ENCODE measurements at places on chromosomes 5 and 9. TPM values are rescaled to one million over a fixed set of nuclear protein-coding genes. Genes with fewer than 3 reads are reported as not detected.
A peak's percentile ranks its signal among the peaks of the same experiment; 100 is the strongest.

GRCh38 chr9:95499847-95500246, 16.9 kb downstream of the PTCH1 start:
- DNase-seq, result no peak

DNA sequence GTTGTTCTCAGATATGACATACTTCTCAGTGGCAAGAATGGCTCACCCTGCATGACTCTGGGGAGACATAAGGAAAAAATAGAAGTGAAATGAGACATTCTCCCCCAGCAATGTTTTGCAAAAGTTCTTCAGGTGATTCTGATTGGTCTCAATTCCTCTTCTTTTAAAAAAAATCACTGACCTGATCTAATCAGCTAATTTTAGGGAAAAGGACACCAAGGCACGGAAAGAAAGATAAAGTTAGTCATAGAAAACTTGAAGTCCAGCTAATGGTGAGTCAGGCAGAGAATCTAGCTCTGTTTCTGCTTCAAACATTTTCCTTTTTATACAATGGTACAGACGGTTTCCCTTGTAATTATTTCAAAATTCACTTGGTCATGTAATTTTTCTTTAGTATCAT, 1018.9 kb upstream of the ARRDC3 start:
- DNase-seq, result no peak

GRCh38 chr5:15682122-15682521, 182.1 kb downstream of the FBXL7 start:
- DNase-seq, result no peak

DNA sequence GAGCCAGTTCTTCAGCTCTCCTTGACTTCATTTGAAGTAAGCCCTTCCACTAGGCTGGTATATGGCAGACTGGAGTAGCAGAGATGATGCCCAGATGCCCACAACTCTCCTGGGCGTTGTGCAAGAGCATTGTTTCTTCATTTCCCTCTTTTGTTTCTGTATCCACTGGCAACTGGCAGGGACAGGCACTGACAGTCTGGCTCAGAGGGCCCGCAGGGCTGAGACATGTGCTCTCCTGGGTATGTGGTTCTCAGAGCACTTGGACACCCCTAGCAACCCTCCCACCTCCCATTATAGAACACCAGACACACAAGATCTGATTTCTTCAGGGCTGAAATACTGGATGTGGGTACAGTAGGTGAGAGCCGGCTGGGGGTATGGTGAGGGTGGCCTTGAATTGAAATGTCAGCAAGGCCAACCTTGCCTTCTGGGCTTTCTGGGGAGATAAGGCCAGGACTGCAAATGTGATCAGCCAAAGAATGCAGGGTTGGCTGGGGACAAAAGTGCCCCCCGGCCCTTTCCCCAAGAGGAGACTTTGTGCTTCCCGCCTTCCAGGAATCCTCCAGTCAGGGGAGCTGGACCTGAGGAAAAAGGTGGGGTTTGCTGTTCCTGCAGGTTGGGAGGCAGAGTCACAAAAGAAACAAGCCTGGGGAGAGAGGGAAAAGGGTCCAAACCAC, 28.6 kb upstream of the CTNNA1 start:
- no peak for DNase-seq

DNA sequence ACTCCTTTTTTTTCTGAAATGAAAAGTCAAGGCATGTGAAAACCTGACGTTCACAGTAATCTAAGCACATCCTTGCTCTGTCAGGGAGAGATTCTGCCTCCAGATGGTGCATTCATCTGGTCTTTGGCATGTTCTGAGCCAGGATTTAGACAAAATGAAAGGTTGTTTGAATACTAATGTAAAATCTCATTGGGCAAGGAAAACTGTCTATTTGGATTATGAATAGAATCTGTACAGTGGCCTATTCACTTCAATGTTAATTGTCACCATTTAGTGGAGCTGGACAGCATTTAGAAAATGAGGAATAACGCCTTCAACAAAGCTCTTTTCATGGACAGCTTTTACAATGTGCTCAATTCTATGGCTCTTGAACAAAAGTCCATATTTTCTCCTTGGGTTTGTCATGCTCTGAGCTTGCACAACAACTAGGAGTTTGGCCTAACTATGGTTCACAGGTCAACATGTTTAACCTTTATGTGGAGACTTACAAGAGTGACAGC, 28.9 kb downstream of the ARHGEF28 start:
- DNase-seq, result no peak

GRCh38 chr9:136856541-136857141, 4.5 kb downstream of the MAMDC4 start:
- DNase-seq, result no peak

DNA sequence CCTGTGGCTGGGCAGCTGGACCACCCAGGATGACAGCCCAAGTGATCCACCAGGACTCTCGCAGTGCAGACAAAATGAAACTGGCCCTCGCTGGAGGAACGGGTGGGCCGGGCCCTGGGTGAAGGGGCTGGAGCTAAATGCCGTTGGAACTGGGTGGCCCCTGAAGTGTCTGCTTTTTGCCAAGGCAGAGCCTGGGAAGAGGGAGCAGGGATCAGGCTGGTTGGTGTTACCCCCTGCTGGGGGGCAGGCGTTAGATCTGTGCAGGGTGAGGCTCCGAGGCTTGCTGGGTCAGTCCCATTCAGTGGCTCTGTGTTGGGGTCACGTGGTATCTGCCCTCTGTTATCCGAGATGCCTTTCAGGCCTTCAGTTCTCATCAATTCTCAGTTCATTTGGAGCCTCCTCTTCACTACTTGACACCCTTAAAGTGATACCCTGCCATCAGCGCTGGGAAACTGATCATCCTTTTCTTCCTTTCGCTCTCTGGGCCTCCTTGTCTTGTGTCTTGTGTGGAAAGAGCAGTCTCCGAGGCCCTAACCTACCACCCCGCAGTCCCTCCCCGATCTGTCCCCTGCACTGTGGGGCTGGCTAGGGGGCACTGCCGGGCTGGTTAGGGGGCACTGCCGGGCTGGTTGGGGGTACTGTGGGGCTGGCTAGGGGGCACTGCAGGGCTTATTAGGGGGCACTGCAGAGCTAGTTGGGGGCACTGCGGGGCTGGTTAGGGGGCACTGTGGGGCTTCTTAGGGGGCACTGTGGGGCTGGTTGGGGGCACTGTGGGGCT, 37.3 kb downstream of the COL5A1 start:
- DNase-seq, result no peak

- DNase-seq, result no peak
Measured at GRCh38 chr9:76570826-76571225, 111.8 kb downstream of the GCNT1 start.

DNA sequence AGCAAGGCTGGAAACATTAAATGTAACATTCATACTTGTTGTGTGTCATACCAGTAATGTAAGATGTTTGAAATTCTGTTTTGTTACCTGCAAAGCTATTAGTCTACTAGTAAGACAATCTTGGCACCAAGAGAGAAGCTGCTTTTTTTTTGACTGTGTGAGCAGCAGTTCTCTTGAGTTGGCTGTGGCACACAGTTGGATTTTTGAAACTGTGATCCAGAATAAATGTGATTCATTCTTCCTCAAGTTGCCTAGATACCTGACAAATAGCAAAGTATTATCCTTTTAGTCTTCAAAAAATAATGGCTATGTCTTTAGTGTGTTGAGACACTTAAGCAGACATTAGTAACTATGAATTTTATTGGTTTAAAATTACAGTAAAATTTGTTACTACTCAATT, 57.2 kb upstream of the HAPLN1 start:
- no peak for DNase-seq

GRCh38 chr5:141919218-141920119, 4.2 kb upstream of the DELE1 start:
- DNase-seq, result no peak

GRCh38 chr9:119050281-119050680, 319.0 kb downstream of the BRINP1 start:
- no peak for DNase-seq

DNA sequence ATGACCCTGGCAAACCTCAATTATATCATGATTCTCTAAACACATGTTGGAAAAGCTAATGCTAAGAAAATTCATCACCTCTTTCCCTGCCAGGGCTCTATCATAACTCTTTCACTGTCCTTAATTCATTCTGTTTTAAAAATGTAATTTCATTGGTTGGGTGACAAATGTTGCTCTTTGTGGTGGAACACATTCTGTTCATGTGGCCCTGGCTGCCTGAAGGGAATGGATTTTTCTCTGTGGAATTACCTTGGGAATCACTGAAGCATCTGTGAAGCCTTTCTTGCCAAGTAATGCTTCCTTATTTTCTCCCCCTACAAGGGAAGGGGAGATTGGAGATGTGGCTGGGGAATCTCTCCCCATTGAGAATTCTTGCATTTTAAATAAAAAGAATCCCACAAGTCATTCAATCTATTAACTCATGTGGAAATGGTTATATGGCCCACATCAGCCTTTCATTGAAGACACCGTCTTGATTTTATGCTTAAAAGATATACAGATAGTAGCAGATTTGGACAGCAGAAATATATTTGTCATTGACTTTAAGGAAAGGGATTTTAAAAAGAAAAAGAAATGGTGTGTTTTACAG, 201.8 kb upstream of the NMUR2 start:
- DNase-seq, result peak; percentile 80

DNA sequence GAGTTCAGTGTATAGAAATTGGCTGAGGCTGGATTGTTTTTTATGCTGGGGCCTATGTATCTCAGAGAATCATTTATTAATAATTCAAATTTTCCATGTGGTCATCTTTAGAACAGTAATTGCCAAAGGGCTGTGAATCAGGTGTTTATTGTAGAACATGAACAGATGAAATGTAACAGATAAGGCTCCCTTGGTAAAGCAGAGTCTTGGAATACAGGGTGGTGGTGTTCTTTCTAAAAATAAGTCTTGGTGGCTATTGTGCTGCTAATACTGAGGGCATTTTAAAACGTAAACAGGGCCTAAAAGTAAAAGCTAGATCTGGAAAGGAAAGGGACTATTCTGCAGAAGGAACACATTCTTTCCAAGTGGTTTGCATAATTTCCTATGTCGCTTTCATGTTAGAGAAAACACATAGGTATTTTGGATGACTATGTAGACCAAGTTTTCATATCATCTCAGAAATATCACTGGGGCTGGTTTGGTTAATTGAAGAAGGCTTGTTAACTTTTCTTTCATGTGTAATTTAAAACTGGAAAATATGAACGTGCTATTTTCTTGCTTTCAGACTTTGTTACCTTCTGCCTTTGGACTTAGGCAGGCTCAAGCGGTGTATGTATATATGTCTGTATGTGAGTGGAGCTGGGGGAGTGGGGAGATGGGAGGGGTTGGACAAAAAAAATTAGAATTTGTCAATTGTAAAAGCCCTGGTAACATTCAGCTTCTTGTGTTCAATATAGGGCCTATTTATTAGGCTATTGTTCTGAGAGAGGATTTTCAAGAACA, 119.9 kb upstream of the ANKRD55 start:
- DNase-seq, result no peak

DNA sequence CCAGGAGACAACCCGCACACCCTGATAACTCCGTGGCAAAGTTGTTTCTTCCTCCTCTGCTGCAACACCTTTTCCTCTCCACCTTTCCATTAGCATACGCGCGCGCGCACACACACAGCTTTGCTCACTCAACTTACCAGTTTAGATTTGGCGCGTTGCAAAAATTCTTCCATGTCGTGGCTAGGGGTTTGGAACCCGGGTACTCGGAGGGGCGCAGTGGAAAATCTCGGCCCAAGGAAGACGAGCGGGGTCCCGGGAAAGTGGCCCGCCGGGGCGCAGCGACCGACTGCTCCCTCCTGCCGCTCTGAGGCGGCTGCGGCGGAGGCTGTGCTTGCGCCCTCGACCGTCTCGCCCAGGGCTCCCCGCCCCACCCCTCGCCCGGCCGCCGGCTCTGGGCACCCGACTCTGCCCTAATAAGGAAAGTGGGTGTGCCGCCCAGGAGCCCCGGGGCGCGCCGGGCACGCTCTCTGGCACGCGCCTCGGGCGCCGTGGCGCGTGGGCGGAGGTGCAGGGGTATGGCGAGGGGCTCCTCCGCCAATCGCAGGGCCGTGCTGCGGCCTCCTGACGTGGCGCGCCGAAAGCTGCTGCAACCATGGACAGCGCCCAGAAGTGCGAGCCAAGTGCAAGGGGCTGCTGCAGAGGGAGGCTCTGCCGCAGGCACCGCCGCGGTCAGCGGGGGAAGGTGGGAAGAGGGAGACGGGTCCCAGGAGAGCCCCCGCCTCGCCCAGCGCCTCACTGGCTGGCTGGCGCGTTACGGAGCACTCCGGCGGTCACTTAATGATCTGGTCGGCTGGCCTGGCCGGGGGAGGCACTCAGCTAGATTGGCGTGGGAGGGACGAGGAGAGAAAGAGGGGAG, at the start of gene PRUNE2:
Gene PRUNE2 (minus strand): TSS at position 324 of the 856 bp plus-strand sequence. CDS start 151 bp downstream, at position 173.
- peak; percentile 3 for DNase-seq

GRCh38 chr5:132256783-132257130, 739 bp upstream of the PDLIM4 start:
- no peak for DNase-seq

DNA sequence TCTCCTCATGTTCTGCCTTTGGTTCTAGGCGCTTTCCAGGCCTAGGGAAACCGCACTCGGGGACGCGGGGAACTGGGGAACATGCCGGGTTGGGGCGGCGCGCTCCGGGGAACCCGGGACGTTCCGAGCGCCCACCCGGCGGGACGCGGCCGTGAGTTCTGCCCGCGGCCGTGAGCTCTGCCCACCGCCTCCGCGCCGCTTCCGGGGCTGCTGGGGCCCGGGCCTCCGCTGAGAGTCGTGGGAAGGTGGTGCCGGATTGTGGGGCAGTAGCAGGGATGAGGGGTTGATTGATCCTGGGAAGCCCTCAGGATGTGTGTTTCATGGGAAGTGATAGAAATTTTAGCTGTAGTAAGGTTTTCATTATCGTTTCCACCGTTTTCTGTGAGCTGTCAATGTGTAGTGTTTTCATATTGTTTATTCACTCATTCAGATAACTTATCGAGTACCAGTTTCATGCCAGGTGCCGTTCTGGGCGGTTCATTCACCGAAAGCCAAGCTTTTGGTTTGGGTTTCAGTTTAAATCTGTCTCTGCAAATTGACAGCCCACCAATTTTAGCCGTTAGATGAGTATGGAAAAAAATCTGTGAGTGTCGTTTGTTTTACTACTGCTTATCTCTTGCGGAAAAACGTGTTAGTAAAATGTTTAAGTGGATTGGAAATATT, 657 bp downstream of the MTRR start:
- DNase-seq, result no peak

- DNase-seq, result no peak
Measured at GRCh38 chr9:92468206-92468605, 14.1 kb downstream of the ASPN start.

- DNase-seq, result no peak
Measured at GRCh38 chr9:116798521-116798920, 111.4 kb downstream of the TRIM32 start.

GRCh38 chr9:37066139-37066725, 32.2 kb upstream of the PAX5 start:
- no peak for DNase-seq

Gene DNAI1
- 0.20 TPM for total RNA-seq

Gene TRIM36
- total RNA-seq, result 1.2 TPM

Gene IGFBPL1
- 0.79 TPM for total RNA-seq

Gene ITGA2
- 36.5 TPM for total RNA-seq

Gene GOLPH3
- total RNA-seq, result 49.6 TPM

Gene LHX6
- 0.99 TPM for total RNA-seq

Gene IRX2
- total RNA-seq, result 22.5 TPM

Gene FBP1
- total RNA-seq, result 5.1 TPM

Gene ANKRD55
- total RNA-seq, result 0.30 TPM

Gene UBQLN1
- total RNA-seq, result 102 TPM

Gene FRMD3
- total RNA-seq, result 10.1 TPM

Gene PDE6A
- not detected for total RNA-seq

Gene LSM11
- total RNA-seq, result 4.5 TPM

Gene MARCOL
- not detected for total RNA-seq

Gene NEUROG1
- total RNA-seq, result not detected

Gene C9orf43
- 0.59 TPM for total RNA-seq
